ENCODE measurements at places on chromosomes 12 and 14.

GRCh38 chr12:80107221-80107620 is 7.9 kb downstream of the OTOGL start:
- no peak for DNase-seq

DNA sequence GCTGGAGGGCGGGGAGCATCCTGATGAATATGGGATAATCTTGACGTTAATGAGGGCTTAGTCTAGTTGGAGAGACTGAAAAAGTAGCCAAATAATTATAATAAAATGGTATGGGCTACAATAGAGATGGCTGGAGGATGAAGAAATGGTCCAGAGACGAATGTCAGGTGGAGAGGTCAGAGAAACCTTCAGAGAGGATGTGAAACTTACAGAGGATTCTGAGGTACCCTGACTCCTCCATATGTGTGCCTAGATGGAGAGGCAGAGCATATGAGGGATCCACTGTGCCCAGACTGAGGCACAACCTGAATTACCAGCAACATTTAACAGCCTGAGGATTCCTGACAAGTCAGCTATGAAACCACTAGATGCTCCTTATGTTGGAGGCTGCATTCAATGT is 417.0 kb downstream of the ATP23 start:
- no peak for DNase-seq

DNA sequence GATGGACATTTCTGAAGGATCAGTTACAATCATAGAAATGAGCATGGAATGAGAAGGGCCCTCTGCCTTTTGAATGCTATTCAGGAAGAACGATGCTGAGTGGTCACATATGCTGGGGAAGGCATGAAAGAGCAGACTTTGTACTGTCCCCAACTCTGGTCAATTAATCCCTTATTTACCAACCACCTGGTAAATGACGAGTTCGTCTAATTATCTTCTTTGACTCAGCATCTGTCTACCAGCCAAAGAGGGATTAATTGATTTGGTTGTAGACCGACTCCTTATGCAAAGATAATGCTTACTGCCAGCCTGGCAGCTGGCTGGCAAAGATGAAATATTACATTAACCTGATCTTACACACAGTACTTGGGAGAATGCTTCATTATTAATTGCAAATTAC is 152.2 kb downstream of the CHST11 start:
- DNase-seq, result no peak

- no peak for DNase-seq
Measured at GRCh38 chr14:41830714-41831406, 224.2 kb downstream of the LRFN5 start.

- DNase-seq, result no peak
Measured at GRCh38 chr12:68579254-68579653, 31.4 kb upstream of the RAP1B start.

- DNase-seq, result no peak
Measured at GRCh38 chr12:26471560-26471959, 276.2 kb downstream of the SSPN start.

- no peak for DNase-seq
Measured at GRCh38 chr12:121872546-121873215, 14.0 kb upstream of the HPD start.

- DNase-seq, result no peak
Measured at GRCh38 chr14:93915800-93916199, 11.3 kb upstream of the FAM181A start.

DNA sequence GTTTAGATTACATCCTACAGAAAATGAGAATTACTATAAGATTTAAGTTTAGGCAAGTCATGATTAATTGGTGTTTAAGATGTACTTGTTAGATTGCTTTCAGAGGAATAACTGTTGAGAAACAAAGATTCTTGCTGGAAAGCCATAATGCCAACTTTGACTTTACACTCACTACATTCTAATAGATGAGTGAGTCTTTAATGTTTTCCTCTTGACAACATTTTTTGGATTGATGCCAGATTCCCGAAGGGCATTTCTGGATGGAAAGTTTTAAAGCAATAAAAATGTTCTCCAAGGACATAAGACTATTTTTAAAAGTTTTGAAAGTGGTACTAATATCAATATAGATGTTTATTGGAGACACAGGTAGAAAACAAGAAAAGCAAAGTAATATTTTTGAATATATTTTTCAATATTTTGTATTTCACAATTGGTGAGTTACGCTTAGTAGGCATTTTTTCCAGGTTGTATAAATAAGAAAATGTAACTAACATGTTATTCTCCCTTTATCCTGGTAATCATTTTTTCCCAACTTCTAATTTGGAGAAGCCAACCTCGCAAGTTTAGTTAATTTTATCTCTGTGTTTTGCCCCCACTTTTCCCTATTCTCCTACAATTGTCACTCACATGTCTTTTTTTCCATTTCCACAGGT is 307.3 kb downstream of the CEP128 start:
- DNase-seq, result no peak

DNA sequence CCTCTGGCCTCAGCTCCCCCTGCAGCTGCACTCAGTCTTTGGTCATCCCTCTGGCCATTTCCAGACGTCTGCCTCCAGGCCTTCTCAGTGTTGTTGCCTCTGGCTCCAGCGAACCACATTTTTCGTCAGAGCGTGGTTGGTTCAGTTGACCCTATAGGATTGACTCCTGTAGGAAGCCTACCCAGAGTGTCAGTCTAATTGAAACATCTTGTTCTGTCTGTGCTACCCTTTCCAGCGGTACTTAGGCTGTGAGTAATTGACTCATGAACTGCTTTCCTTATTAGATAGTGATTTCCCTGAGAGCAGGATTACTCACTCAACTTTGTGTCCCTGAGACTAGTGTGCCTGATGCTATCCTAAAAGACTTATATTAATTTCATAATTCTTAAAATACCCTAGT is 373.2 kb downstream of the ATP23 start:
- no peak for DNase-seq

DNA sequence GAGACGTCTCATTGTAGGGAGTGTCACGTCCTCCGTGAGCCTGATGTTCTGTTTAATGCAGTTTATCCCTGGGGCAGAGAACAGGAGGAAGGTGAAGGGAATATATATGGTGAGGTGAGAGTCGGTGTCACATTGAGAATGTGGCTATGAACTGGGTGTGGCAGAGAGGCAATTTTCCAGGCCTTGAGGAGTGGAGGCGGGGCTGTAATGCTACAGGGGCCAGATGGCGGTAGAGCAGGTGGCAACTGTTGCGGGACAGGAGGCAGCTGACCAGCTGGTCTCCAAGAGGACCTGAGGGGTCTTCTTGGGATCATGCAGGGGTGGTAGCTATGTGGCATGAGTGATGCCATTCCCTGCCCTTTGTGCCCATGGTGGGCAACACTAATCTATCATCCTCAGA is 59.6 kb downstream of the CACNA1C start:
- DNase-seq, result no peak

DNA sequence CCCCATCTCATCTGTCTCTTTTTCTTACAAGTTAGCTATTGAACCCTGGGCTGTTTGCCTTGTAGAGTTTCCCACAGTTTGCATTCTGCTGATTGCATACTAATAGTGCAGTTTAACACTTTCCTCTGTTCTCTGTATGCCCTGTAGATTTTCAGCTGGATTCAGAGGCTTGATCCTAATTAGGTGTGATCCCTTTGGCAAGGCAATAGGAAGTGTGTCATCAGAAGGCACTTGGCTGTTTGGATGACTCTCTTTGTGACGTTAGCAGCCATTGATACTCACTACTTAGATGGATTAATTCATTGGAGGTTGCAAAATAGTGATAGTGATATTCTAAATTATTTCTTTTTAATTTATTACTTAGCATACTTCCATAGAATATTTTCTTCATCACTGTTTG is 33.6 kb downstream of the FUT8 start:
- no peak for DNase-seq

- DNase-seq, result no peak
Measured at GRCh38 chr12:110351119-110351518, 52.4 kb downstream of the ANAPC7 start.

GRCh38 chr14:64953661-64954060 is 11.1 kb upstream of the GPX2 start:
- no peak for DNase-seq
